ENCODE measurements at places on chromosomes 7 and 10.

DNA sequence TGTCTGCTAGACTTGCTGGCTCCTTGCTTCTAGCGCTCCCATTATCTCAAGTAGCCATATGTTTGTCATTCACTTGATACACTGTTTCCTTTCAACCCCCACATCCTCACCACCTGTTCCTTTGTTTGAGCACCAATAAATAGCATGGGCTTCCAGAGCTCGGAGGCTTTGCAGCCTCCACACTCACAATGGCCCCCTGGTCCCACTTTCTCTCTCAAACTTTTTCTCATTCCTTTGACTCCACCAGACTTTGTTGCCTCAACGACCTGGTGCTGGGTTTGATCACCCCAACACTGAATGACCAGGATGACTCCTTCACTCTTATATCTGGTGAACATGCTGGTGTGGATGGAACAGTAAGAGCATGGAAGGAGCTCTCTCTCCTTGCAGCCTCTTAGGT lies 114.5 kb upstream of the TRIM24 start:
- no peak for DNase-seq

GRCh38 chr7:150961510-150962289 lies 16.4 kb downstream of the KCNH2 start:
- no peak for DNase-seq

- no peak for DNase-seq
Observed at GRCh38 chr10:125449571-125449970, 233.4 kb downstream of the TEX36 start.

DNA sequence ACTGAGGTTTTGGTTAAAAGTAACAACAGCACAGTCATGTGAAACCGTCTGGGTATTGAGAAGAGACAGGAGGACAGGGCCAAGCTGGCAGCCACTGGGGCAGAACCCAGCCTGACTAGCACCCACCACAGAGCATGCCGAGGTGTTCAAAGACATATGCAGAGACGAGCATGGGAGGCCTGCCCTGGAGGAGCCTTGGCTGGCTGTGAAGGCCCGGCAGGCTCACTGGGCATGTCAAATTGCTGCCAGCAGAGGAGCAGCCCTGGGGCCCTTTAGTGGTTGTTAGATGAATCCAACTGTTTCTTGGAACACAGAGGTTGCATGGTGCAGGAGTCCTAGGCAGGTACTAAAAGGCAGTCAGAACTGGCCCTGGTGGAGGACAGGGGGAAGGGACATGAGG lies 5.0 kb upstream of the GDF2 start:
- DNase-seq = no peak

DNA sequence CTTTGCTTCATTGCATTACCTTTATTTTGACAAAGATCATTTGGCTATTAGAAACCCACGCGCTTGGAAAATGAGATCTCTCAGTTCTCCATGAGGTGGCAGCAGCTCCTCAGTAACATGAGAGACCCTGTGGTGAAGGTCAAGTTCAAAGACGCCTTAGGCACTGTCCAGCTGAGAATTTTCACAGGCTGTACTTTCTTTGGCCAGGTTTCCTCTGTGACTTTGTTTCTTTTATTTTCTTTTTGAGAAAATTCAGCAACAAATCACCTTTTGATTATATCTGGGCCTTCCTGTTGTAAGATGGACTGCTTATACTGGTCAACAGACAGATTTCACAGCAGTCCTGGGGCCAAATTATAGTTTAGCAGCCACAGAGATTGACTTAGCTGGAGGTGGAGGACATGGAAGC lies 54.5 kb downstream of the RAB18 start:
- DNase-seq = no peak

- peak; percentile 21 for DNase-seq
Observed at GRCh38 chr10:95246582-95247051, 44.2 kb downstream of the PDLIM1 start.

DNA sequence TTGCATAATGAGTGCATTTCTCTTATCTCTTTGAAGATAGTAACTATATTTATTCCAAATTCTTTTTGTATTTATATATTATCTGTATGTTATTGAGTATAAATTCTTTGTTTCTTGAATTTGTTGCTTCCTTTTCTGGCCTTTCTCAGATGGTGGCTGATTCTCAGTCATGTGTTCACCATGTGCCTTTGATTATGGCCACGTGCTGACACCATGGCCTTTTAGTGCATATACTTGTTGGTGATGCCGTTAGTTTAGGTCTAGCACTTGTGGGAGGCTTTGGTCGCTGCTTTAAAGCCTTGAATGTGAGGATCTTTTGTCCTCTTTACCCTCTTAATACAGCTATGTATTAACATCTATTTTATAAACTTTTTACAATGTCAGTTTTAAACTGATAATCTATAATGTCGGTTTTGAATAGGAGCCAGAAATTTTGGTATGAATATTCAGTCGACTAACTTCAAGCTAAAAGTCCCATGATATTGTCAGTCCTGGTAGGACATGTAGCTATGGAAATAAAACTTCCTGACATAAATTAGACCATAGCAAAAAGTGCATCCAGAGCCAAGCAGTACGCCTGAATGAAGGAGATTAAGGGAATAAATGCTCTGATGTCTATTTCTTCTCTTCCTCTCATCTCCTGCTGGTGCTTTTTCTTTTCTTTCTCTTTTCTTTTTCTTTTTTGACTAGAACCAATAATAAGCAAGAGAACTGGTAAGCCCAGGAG lies 130.3 kb downstream of the GNAI1 start:
- no peak for DNase-seq

DNA sequence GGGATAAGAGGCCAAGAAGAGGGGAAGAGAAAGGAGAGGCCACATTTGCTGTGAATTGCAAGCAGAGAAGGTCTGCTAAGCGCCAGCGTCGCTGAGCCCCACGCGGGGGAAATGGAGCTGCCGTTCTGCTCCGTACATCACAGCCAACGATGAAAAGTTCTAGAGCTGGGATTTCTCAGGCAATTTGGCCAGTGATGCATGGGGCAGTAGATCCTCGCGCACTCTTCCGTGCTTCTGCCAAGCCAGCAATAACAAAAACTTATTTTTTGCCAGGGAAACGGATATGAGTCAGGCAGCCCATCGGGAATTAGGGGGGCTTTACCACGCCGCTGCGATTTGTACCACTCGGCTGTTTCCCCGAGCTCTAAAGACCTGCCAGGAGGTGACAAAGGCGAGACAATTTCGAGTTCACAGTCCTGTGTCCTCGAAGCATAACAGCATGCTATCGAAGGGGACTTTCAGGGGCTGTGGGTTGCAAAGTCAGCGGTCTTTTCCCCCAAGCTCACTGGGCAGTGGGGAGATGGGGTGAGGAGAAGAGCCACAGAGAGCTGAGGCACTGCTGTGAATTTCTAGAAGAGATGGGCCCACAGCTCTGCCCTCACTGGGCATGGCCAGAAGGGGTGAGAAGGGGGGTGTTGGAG lies 30.0 kb upstream of the SLF2 start:
- no peak for DNase-seq

- no peak for DNase-seq
Observed at GRCh38 chr7:33050535-33051318, 11.8 kb downstream of the NT5C3A start.

- no peak for DNase-seq
Observed at GRCh38 chr10:71079761-71080380, 132.5 kb upstream of the UNC5B start.

DNA sequence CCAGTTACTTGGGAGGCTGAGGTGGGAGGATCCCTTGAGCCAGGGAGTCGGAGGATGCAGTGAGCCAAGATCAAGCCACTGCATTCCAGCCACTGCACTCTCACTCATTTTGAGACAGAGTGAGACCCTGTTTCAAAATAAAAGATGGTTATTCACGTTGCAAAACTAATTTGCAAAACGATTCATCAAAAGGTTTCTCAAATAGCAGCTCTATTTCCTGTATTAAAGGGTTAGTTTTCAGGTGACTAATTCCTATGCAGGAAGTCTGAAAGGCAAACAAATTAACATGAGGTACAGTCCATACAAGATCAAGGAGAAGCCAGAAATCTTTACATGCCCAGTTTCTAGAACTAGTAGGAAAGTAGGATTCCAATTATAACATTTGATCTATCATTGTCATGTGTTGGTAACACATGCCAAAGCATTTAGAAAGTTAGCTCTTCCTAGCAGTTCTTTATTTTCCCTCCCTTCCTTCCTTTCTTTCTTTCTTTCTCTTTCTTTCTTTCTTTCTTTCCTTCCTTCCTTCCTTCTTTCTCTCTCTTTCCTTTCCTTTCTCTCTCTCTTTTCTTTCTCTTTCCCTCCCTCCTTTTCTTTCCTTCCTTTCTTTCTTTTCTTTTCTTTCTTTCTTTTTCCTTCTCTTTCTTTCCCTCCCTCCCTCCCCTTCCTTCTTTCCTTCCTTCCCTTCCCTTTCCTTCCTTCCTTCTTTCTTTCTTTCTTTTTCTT lies 49.3 kb downstream of the DENND2A start:
- DNase-seq = no peak

DNA sequence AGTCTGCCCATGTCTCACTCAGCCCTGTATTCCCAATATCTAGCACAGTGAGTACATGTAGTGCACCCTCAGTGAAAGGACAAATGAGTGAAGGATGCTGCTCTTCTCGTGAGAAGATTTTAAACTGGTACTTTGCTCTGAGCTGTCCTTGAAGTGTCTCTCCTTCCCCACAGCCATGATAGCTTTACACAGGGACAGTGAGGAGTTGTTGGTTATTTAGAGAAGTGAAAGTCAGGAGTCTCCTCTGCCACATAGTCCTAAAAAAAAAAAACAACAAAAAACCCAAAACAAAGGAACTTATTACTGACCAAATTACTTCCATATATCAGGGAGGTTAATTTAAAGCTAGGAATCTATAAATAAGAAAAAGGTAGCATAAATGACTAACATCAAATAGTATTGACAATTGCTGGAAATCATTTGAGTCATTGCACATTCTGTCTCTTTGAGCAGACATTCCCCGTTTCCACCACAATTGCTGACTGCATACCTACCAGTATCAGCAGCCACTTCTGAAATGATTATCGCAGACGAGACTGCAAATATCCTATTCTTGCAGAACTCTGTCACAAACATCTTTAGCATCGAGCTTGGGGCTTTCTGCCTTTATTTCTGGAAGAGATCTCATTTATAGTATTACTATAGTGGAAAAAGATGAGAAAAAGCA lies 202.1 kb downstream of the PTEN start:
- DNase-seq = no peak

DNA sequence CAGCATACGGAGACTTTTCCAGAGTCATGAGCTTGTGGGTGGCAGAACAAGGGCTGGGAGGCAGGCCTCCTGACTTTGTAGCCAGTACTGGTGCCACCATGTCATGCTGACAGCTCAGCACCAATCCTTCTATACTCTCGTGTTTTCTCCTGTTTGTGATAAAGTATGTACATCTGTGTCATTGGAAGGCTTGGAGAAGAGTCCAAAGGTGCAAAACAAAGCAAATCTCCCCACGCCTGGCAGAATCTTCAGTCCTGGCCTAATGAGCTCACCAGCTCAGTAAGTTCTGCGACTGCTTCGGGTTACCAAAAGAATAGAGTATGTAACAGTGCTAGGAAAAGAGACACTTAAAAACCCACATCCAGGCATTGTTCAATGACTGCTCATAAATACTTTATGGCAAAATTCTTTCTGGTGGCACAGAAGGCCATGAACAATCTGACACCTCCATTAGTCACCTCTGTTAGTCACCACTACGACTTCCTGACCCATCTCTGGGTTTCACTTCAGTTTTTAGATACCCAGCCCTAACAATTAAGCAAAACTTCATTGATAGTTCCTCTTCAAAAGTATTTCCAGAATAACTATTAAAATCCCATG lies 24.5 kb downstream of the STEAP1 start:
- no peak for DNase-seq

DNA sequence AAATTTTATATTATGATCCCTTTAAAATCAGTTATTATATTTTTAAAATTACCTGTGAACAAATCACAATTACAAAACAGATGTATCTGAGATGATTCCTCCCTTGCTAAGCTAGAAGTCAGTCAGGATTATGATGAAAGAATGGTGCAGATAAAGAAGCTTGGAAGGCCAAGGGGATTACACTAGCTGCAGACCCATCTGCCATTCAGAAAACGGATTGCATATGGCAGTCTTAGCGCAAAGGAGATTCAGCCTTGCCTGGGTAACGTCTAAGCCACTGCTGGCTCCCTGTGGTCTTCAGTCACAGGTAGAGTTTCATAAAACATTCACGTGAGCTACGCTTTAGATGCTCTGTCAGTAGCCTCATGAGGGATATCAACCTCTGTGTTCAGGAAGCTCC lies 222.2 kb downstream of the POU6F2 start:
- no peak for DNase-seq

DNA sequence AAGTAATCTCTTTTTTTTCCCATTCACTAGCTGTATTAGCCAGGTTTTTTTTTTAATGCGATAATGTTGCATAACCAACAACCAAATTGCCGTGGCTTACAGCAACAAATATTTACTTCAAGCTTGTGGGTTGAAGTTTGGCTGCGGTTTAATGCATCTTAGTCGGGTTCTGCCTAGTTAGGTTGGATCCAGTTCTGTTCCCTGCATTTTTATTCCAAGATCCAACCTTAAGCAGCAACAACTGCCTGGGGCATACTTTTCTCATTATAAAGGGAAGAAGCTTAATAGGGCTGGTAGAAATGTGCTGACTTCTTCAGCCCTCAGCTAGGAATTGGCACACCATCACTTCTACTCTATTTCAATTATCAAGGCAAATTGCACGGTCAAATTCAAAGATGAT lies 1115.5 kb upstream of the AUTS2 start:
- DNase-seq = no peak

DNA sequence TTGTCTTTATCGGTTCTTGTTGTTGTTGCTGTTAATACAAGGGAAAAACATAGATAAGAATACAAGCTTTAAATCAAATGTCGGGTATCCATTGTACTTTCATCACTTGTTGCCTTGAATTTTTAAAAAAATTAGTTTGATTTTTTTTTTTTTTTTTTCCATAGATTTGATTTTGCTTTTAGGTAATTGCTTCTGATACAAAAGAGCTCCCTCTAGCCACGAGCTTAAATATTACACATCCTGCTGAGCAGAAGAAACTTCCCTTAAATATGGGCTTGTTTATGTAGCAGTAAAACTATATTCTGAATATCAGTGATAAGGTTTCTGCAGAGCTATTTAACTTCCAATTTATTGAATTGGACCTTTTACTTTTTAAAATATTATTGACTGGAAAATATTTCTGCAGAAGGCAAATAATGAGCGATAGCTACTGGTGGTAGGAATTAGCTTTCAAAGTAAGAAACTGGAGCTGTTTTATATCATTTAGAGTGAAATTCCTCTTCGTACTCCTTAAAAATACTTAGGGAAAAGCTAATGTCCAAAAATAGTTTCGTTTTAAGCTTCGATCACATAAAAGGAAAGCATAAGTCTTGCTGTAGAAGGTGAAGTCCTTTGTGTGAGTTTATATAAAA lies 216.9 kb downstream of the POLR1F start:
- DNase-seq = no peak

GRCh38 chr7:115037128-115037802 lies 115.4 kb downstream of the MDFIC start:
- no peak for DNase-seq

- no peak for DNase-seq
Observed at GRCh38 chr7:47147213-47147631, 434.7 kb downstream of the TNS3 start.
